ENCODE measurements at places on chromosomes 7 and 10.

DNA sequence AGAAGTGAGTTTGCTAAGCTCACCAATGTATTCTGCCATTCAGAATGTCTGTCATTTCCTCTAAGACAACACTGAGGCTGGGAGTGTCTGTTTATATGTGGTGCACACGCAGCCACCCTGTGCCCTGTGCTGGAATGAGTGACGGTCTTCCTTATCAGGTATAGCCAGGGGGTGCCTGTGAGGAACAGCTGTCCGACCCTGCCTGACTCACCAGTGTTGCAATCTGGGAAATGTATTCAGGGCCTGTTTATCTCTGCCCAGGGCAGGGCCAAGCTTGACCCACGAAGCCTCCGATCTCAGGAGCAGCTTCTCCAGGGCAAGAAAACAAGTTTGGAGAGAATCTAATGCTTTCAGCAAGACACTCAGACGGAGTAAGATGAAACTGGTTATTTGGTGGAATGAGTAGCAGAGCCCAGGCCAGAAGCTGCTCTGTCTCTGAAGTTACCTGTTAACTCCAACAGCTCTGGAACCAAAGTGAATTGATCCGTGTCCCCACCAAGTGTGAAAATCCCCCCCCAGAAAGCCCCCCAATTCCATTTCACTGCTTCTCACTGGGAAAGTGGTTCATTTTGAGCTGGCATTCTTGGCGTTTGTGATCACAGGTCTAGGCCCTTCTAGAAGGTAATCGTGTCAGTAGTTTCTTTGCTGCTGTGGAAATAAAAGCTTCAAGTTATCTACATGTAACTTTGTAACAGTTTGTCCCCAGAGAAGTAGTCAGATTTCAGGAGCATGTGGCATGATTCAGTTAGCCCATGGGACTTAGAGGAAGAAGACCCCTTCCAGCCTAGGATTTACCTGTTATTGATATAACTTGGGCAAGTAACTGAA is 6.1 kb upstream of the UBE2H start:
- DNase-seq: no peak

GRCh38 chr7:140972344-140972743 is 42.4 kb downstream of the MRPS33 start:
- no peak for DNase-seq

DNA sequence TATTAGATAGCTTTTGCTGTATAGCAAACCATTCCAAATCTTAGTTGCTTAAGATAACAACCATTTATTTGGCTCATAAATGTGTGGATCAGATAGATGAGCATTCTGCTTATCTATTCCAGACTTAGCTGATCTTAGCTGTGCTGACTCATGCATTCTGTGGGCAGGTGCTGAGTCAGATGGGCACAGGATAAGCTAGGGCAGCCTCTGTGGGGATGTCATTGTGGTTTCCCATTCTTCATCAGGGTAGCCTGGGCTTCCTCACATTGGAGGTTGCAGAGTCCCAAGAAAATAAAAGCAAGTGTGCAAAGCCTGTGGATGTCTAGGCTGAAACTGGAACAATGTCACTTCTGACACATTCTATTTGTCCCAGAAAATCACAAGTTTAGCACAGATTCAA is 917.0 kb downstream of the TYW1 start:
- no peak for DNase-seq

DNA sequence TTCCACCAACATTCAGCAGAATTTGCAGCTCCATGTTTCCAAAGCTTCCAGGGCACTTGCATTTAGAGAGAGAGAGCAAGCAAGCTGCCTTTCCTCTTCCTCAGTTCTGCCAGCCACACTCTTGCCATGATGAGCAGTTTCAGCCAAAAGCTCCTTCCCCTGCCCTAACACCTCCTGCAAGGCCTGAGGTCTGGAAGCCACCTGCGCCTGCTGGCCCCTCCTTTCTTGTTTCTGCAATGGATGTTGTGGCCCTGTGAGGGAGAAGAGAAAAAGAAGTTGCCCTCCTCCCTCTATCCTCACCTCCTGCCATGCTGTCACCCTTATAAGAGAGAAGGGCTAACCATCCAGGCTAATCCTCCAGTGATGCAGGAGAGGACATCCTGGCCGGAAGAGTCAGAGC is 48.7 kb downstream of the IKZF1 start:
- DNase-seq: no peak

- DNase-seq: no peak
These were observed 80.5 kb upstream of the SVIL start for GRCh38 chr10:29715296-29715695.

GRCh38 chr10:133379801-133380666 is 972 bp downstream of the PAOX start:
- no peak for DNase-seq

DNA sequence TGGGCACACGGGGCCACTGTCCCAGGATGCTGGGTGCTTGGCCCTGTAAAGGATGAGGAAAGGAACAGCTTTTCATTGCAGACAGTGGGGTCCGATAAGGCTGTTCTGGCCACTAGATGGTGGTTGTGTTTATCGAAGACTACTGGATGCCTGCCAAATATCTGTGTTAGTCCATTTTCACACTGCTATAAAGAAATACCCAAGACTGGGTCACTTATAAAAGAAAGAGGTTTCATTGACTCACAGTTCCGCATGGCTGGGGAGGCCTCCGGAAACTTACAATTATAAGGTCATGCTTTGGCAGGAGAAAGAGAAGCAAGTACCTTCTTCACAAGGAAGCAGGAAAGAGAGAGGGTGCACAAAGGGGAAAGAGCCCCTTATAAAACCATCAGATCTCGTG is 32.2 kb upstream of the GARS1 start:
- no peak for DNase-seq

DNA sequence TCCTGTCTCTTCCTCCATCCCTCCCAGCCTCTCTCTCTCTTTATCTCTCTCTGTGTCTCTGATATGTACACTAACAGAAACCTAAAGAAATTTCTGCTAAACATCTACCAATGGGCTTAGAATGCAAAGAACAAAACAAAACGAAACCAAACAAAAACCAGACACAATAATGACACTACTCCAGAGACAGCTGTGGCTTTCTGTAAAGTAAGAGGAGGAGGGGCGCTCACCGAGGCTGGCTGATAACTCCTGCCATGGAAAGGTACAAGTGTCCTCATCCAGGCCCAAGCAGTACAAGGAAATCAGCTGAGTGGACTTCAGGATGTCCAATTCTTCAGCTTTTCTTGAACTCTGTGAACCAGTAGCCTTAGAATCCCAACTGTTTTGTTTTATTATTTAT is 70.4 kb upstream of the FZD8 start:
- DNase-seq: no peak

- no peak for DNase-seq
These were observed 24.2 kb upstream of the RASSF4 start for GRCh38 chr10:44935201-44935965.

GRCh38 chr10:46216836-46217751 is 69.7 kb upstream of the ANTXRL start:
- DNase-seq: no peak

- no peak for DNase-seq
These were observed 58.0 kb upstream of the CELF2 start for GRCh38 chr10:10959666-10960065.

GRCh38 chr10:90192825-90193224 is 491.4 kb downstream of the KIF20B start:
- no peak for DNase-seq

DNA sequence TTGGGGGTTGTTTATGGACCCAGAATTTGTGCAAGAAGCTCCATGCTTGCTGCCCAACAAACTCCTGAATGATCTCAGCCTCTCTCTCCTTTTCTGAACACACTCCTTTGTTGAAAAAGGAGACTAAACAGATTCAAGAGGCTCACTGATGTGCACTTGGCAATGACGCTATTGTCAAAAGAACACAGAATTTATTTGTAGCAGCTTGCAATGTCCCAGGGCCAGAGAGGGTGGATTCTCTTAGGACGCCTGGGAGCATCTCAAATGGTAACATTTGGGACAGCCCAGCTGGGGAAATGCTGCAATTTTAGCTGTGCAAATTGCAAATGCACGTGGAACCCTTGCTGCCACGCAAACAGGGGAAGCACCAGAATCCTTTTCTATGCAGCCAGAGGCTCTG is 79.9 kb downstream of the GPR26 start:
- DNase-seq: no peak

DNA sequence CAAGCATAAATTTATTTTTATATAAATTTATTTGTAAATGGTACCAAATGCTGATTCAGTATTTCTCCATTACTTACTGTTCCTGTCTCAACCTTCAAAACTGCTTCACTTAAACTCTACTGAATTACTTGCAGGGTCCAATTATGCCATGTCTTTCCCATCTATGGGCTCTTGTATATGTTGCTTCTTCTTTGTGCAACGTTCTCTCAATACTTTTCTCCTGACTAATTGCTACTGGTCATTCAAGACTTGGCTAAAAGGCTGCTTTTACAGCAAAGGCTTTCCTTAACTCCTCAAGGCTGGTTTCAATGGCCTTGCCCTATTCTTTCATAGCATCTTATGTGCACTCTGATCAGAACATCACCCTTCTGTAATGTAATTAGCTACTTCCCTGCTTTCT is 67.9 kb downstream of the RNLS start:
- DNase-seq: no peak

- no peak for DNase-seq
These were observed 90.6 kb downstream of the CARD11 start for GRCh38 chr7:2953099-2953498.

- DNase-seq: no peak
These were observed 127.2 kb downstream of the DLG5 start for GRCh38 chr10:77799352-77799751.

- DNase-seq: no peak
These were observed 216.3 kb downstream of the CHCHD3 start for GRCh38 chr7:132865366-132866143.

DNA sequence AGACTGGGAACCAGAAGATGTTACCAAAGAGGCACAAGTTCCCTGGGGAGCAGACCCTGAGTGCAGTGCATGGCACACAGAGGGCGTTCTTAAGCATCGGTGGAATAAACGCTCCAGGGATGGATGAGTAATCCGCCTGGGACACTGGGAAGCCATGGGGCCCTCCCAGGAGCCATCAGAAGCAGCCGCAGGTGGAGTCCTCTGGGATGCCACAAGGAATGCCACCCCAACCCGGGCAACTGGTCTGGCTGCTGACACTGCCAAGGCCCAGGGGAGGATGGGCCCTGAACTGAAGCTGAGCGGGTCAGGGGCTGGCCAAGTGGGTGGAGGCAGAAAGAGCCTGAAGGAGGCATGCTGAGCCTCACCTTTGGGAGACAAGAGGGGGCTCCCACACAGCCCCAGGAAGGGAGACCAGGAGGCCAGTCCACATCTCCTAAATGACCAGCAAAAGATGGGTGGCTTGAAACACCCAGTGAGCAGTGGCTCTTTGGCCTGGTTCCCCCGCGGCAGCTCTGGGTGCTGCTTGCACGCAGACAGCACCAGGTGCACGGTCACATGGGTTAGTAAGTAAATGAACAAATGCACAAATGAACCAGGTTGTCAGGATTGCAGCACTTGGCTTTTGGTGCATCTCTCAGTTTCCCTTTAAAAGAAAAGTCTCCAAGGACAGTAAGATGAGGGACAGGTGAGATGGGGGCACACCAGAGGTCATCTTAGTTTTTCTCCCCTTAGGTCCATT is 141.3 kb upstream of the ZMIZ1 start:
- DNase-seq: no peak

GRCh38 chr10:28434063-28434462 is 98.9 kb upstream of the WAC start:
- DNase-seq: no peak

- DNase-seq: no peak
These were observed 552.2 kb downstream of the MDFIC start for GRCh38 chr7:115474137-115474536.

GRCh38 chr7:110779339-110779738 is 311.6 kb upstream of the LRRN3 start:
- DNase-seq: no peak

DNA sequence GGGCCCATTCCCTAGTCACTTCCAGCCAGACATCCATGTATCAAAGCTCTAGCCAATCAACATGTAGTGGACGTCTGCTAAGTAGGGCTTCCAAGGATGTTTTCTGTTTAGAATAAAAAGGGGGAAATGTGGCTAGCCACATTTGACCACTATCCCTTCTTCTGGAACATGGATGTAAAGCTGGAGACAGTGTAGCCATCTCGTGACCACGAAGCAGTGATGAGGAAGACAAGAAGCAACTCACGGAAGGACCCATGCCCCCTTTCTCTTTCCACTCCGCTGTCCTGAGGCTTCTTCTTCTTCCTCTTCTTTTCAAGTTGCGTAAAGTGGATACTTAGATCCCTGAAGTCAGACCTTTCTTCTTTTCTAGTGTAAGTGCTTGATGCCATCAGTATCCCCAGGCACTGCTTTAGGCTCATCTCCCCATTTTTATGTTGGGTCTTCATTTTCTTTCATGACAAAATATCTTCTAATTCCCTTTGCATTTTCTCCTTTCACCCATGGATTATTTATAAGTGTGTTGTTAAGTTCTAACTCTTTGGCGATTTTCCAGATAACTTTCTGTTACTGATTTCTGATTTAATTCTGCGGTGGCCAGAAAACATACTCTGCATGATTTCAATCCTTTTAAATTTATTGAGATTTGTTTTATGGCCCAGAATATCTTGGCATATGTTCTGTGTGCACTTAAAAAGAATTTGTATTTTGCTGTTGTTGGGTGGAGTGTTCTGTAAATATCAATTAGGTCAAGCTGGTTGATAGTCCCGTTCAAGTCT is 594.5 kb downstream of the SDK1 start:
- no peak for DNase-seq

GRCh38 chr10:4333459-4333894 is 492.5 kb upstream of the AKR1E2 start:
- DNase-seq: no peak

DNA sequence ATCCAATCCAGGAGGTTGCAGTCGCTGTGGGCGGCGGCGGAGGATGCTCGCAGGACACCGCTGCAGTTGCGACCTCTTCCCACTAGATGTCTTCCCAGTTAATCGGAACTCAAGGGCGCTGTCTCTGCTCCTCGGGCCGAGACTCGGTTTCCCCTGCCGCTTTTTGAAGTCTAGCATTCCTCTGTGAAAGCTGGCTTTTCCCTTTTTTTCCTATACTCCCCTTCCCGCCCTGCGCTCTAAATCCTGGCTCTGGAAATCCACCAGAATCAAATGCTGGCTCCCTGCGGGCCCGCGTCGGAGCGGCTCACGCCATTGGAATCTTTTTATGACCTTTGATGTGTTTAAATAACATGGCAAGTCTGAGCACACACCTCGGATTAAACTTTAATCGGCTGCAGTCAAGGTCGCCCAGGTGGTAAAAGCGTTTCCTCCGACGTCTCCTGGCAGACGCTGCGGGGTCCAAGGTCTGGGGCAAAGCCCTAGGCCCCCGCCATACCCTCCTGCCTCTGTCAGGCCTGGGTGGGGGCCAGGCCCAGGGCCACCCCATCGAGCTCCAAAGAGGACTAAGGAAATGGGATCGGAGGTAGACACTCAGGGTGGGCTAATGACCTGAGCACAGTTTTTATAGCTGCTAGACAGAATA is 10.7 kb upstream of the HOXA13 start:
- DNase-seq: no peak

DNA sequence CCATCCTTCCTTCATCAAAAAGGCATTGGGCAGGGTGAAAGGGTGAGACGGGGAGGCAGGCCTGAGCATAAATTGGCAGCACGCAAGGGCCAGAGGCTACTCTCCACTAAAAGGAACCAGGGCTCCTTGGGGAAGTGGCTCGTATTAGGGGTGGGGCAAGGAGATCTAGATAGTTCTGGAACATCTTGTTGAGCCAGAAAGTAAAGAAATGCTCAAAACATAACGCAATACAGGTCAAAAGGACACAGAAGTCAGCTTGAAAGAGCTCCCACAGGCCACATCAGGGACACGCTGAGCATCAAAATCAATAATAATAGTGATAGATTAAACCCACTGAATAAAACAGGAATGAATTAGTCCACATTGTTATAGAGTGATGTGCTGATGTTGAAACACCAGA is 203.1 kb downstream of the ELMO1 start:
- DNase-seq: no peak
